Anterior cingulate cortex (tissue), 58 donors: ENCODE measurements at places on chromosomes 6 and 20.
A peak's percentile ranks its signal among the peaks of the same experiment; 100 is the strongest.

GRCh38 chr6:158556113-158556512 is 3.8 kb upstream of the TMEM181 start:
- DNase-seq: no peak

DNA sequence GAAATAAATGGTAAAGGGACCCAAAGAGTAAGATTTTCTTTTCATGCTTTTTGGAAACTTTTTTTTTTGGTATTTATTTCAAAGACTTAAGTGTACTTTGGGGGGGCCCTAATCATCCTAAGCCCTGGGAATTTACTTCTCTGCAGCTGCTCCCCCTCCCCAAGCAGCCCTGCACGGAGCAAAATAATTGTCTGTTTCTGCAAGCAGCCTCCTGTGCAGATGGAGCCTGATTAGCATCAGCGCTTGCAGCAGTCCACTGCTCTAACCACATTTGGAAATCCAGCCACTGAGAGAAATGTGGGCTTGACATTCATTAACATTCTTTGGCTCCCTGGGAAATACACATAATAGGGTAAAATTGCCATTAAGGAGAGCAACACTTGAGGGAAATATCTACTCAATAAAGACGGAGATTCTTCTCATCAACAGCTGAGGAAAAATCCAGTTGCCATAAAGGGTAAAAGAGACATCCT is 309.2 kb upstream of the MAP3K7 start:
- no peak for DNase-seq

DNA sequence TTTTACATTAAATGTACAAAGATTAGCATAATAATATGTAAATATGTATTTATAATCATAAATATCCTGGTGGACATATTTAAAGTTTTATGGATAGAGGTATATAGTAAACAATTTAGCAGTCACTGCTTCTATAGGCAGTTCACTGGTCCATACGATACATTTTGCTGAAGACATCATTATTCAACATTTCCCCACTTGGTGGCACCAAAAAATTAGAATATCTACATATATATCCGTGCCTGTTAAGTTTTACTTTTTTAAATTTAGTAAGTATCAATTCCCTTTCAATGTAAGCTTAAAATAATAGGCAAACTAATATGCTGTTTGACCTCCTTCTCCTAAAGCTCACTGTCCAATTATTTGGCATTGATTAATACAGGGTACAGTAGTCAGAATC is 64.2 kb downstream of the LMBRD1 start:
- no peak for DNase-seq

- DNase-seq: no peak
These were observed 71.7 kb downstream of the RCAN2 start for GRCh38 chr6:46419576-46420002.

DNA sequence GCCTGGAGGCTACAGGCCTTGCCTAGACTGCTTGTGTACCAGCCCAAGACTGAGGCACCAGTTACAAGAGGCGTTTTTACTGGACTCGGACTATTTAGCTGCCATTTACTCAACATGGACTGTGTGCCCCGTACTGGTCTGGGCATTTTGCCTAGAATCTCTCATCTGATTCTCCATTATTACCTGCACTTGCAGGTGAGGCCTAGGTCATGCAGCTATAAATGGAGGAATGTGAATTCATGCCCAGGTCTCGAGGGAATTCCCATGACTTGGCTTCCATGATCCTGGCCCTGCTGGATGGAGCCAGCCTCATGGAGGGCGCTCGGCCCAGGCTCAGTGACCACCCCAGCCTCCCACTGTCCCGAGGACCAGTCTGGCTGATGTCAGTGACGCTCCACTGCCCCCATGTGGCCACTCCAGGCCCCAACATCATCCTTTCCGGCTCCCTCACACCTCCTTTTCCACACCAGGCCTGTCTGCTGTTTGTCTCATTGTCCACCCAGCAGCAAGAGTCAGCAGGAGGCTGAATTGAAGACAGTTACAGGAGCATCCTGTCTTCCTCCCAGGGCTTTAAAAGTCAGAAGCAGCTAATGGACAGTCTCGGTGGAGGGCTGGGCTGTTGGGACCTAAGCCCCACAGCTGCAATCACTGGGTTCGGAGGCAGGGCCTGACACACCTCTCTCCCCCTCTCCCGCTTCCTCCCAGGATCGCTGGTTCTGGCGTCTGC is 8.7 kb downstream of the MMP24OS start:
- peak; percentile 19 for DNase-seq

- DNase-seq: no peak
These were observed 18.3 kb downstream of the BTN2A1 start for GRCh38 chr6:26475823-26476729.

DNA sequence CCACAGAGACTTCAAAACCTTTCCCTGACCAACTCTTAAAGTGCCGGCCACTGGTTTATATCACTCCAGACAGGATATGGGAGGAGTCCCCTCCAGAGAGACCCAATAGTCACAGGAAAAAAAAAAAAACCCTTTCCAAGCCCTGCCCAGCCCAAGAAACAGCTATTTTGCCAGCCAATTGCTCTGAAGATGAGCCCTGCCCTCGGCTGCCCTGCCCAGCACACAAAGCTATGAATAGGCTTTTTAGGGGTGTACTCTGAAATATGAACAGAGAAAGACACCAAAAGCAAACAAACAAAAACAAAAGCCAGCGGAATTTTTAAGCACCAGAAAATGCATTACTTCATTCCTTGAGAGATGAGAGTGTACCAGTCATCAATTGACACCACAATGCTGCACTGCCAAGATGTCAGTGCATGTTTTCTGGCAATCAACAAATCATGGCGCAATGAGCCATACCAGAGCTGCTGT is 275.1 kb downstream of the C6orf118 start:
- no peak for DNase-seq

GRCh38 chr20:9241721-9242427 is 173.0 kb downstream of the PLCB4 start:
- DNase-seq: no peak

GRCh38 chr6:25851961-25852360 is 20.1 kb upstream of the SLC17A1 start:
- no peak for DNase-seq

DNA sequence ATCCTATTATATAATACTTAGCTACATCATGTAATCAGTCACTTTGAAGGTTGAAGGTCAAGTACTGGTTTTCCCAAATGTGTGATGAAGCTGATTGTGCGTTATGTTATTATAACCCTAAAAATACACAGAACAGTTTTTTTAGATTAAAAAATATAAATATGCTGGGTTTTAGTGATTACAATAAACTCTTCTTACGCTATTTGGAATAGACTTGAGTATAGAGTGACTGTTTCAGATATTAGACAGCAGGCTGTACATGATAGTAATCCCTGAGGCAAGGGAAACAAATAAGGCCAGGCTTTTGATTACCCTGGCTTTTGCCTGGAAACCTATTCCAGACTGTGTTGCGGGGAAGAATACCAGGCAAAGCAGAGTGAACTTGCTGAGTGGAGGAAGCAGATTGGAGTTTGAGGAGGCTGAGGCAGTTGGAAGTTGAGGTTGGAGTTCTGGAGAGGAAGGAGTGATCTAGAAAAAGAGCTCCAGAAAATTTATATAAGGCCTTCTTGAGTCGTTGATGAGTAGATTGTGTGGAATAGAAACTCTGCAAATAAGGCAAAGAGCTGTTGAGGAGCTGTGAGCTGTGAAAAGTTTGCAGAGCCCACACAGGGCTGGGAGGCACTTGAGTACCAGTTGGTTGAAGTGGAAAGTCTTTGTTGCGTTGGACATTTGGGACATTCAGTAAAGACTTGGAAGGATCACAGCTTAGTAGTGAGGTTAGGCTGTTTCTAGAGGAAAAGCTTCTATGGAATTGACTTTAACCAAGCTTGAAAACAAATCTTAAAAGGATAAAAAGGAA is 26.4 kb downstream of the MAP3K4 start:
- DNase-seq: no peak

DNA sequence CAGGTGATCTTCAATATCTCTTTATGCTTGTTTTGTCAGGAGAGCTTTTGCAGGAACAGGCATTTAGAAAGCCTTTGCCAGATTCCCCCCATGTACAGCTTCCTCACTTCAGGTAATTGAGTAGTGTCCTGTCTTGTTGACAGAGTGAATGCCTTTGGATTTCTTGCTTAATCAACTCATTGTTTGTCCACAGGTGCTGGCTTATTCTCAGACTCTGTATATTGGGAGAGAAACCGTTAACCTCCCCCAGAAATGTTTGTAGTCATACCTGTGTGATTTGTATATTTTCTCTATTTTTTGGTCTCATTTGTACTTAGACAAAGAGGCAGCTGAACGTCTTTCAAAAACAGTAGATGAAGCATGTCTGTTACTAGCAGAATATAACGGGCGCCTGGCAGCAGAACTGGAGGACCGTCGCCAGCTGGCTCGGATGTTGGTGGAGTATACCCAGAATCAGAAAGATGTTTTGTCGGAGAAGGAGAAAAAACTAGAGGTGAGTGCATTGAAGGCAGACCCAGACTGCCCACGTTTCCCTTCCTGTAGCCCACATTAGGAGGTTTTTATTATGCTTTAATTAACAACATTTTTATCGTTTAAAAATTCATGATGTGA is 32.3 kb downstream of the RPRD1B start:
- no peak for DNase-seq

- DNase-seq: no peak
These were observed 238.8 kb upstream of the SLC35B3 start for GRCh38 chr6:8674126-8674525.

GRCh38 chr6:1394514-1395463 is 5.4 kb downstream of the FOXF2 start:
- no peak for DNase-seq

GRCh38 chr6:156174031-156174890 is 602.9 kb upstream of the ARID1B start:
- DNase-seq: no peak

DNA sequence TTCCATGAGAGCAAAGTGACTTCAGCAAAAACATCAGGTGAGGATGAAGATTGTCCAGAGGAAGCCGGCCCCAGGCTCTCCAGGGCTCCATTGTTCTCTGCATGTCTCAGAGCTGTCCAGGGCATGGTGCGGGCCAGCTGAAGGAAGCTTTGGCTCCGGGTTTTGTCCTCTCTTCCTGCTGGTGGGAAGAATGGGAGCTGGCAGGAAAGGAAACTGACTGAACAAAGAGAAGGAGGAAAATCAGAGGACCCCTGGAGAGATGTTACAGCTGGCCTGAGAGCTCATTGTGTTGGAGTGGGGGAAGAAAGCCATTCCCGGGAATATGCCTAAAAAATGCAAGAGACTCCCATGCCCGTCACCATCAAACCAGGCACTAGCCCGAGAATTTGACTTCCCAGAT is 27.1 kb downstream of the PRND start:
- no peak for DNase-seq

- no peak for DNase-seq
These were observed 49.2 kb downstream of the RNF144B start for GRCh38 chr6:18436341-18436740.

GRCh38 chr6:158803733-158804143 is 15.4 kb downstream of the EZR start:
- no peak for DNase-seq

DNA sequence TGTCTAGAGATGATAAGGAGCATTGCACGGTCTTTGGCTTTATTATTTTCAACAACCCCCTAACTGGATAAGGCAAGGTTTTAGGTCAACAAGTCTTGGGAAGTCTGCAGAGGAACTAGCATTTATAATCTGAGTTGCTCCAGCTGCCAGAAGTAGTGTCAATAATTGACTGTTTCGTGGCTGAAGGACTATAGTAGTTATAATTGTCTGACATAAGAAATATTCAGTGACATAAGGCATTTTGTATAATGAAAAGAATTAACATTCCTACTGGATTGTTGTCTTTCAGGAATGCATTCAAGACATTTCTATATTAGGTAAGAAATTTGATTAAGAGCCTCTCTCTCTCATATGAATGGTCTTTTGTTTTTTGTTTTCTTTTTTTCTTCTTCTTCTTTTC is 136.9 kb upstream of the SGK1 start:
- no peak for DNase-seq

GRCh38 chr6:55445648-55446204 is 118.5 kb downstream of the GFRAL start:
- DNase-seq: no peak

- DNase-seq: no peak
These were observed 172.4 kb downstream of the PLCB4 start for GRCh38 chr20:9241232-9241692.

DNA sequence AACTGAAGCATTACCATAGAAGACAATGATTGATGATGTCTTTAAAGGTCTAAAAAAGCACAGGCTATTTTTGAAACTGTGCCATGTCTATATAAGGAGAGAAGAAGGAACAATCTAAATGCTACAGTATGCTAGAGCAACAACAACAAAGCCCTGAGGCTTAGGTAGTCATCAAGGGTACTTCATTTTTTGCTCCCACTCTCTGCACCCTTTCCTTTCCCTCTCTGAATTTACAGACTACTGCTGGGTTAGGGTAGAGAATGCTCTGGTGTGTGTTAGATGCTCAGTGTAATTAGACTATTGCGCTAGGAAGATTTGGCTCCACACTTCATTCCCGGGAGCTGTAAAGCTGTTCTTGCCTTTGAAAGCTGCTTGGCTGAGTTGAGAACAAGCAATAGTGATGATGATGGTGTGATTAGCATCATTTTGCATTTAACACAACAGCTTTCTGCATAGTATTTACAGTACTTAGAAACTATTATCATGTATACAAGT is 1262.5 kb upstream of the CITED2 start:
- DNase-seq: no peak

DNA sequence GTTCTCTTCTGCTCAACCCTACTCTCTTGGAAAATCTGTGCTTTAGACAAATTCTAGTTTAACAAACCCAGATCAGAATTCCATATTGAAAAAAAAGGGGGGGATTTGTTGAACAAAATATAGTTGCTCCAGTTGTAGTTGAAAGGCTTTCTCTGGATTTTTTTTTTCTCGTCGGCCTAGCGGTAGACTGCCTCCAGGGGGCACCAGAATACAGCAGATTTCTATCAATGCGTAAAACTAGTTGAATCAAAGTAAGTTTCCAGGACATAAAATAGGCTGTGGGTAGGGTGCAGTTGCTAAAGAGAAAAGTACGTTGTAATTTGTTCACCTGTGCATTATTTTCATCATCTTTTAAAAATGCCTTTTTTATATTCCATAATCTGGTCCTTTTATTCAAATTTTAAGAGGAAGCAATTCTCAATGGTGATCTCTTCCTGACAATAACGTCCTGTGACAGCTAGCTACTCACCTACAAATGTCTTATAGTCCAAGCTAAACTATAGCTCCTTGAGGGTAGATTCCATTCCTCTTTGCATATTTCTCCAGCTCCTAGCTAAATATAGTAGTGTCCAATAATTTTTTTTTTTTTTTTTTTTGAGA is 105.4 kb downstream of the PERP start:
- DNase-seq: peak; percentile 14

- DNase-seq: no peak
These were observed 279.2 kb upstream of the FERMT1 start for GRCh38 chr20:6401893-6402557.

- DNase-seq: no peak
These were observed 70.2 kb upstream of the SLC4A11 start for GRCh38 chr20:3309226-3309625.

- DNase-seq: no peak
These were observed 51.4 kb downstream of the JPH2 start for GRCh38 chr20:44135417-44136204.

DNA sequence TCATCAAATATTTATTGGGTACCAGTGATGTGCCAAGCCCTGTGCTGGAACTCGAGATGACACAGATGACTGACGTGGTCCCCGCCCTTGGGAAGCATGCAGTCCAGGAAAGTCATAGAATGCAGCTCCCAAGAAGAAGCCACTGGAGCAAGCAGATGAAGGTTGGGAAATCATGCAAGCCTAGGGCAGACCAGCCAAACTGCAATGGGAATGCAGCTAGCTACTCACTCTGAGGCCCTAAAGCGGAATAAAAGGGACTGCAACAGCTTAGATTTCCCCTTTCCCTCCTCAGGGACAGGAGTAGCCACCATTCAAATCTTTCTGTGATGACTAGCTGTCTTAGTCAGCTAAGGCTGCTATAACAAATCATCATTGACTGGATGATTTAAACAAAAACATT is 152.2 kb downstream of the MAFB start:
- no peak for DNase-seq
